ENCODE measurements at places on chromosomes 6 and 20.

DNA sequence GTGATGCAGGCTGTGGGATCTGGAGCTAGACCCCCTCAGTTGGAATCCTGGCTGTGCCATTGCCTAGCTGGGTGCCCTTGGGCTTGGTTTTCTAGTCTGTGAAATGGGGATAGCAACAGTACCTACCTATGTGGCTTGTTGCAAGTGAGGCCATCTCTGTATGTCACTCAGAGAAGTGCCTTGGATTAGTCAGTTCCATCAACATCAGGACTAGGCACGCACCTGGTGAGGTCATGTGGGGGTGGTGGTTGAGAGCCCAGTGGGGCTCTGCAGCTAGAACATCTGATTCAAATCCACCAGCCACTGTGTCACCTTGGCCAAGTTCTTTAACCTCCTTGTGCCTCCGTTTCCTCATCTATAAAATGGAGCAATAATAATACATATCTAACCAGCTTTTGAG lies 12.5 kb downstream of the TCF15 start:
- DNase-seq, result no peak

GRCh38 chr6:20572940-20573339 lies 38.7 kb downstream of the CDKAL1 start:
- DNase-seq, result peak; percentile 83

- peak; percentile 81 for DNase-seq
These were observed 247.0 kb downstream of the ATXN1 start for GRCh38 chr6:16514249-16514648.

DNA sequence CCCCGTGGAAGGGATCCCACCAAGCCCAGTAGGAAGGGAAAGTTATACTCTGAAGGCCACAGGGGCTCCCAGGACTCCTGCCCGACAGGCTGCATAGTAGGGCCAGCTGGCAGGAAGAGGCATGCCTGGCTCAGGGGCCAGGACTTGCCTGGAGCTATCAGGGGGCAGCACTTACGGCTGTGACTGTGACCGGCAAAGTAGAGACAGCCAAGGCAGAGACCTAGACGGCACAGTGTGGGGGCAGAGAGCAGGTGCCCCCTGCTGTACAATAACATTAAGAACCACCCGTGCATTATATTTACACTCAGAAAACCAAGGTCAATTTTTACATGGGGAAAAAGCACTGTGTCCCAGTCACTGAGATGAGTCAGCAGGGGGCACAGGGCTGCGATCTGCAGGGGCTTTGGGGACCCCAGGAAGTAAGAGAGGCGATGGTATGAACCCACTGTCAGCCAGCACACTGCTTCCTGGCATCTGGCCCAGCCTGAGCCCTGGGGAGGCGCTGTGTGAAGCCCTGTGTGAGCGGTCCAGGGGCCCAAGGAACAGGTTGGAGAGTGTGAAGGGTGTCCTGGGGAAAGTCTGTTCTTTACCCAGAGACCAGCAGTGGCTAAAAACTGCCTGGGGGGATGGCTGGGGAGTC lies 9.9 kb downstream of the CCDC167 start:
- DNase-seq, result no peak

DNA sequence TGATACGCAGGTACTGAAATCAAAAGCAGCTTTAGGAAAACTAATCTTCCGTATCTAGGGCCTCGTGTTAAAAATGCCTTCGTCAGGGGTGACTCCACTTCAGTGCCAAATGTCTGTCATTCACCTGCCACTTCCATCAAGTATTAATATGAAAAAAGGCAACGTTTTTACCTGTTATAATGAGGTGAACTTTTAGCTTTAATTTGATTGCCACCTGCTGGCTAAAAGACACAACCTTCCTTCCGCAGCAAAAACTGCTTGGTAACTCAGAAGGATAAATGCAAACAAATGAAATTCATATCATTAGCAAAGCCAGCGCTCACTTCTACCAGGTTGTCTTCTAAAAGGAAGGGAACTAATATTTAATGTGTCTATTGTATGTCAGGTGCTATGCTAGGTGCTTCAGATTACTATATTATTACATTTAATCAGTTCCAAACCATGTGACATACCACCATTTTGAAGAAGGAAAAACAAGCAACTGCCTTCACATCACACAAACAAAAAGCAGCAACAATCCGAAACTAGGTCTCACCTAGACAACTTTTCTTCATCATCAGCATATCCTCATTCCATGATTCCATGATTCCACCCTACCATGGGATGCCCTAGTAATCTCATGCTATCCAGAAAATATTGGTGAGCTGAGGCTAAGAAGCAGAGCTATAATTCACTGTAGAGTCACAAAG lies 20.6 kb upstream of the ARHGAP18 start:
- peak; percentile 35 for DNase-seq

- DNase-seq, result no peak
These were observed 60.2 kb downstream of the SCML4 start for GRCh38 chr6:107763946-107764345.

DNA sequence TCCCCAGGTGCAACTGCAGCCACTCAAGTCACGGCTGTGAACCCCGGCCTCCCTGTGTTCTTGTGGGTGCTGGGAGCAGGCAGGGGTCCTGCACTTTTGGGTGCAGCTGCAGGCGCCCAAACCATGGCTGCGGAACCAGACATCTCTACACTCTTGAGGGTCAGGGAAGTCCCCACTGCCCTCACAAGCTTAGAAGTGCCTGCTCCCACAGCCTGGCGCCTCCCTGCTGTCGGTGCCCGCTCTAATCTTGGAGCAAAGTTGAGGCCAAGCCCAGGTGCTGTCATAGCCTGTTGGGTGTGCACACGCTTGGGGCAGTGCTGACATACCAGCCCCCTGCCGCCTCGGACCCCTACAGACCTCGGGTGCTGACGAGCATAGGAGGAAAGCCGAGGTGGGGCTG lies 6.2 kb downstream of the DEFB132 start:
- no peak for DNase-seq

- no peak for DNase-seq
These were observed 84.2 kb downstream of the CEP57L1 start for GRCh38 chr6:109179507-109179906.

GRCh38 chr6:13431059-13431656 lies 56.2 kb downstream of the GFOD1 start:
- no peak for DNase-seq
